ENCODE measurements at places on chromosomes 5 and 9.

GRCh38 chr5:156295431-156295830 is 31.5 kb upstream of the SGCD start:
- DNase-seq: no peak

DNA sequence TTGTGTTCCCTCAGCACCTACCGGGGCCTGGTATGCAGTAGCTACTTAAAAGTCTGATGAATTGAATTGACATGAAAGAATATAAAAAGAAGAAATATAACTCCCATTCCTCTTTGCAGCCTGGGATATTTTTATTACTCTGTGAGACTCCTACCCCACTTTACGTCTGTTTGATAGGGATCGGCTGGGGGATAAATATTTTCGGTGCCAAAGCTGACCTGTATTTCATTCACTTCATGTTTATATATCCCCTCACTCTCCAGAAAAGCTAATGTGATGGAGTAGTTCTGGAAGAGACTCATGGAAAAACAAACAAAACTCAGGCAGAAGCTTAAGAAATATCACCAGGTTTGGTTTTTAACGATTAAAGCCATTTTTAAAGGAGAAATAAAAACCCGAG is 108.2 kb upstream of the TBC1D2 start:
- DNase-seq: no peak

DNA sequence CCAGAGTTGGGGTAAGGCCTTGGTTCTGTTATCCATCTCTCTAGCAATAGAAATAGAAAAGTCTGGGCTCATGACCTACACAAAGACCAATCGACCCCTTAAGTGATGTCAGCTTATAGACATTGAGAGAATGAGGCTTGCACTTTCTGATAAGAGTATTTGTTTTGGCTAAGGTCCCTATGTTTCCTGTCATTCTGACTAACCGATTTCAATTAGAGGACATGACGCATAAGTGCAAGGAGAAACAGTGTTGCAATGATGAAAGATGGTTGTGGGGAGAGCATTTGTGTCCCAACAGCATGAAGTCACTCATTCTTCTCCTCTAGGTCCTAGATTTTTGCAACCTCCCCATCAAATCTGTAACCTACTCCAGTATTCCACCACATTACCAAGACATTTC is 255.1 kb downstream of the MAT2B start:
- no peak for DNase-seq

DNA sequence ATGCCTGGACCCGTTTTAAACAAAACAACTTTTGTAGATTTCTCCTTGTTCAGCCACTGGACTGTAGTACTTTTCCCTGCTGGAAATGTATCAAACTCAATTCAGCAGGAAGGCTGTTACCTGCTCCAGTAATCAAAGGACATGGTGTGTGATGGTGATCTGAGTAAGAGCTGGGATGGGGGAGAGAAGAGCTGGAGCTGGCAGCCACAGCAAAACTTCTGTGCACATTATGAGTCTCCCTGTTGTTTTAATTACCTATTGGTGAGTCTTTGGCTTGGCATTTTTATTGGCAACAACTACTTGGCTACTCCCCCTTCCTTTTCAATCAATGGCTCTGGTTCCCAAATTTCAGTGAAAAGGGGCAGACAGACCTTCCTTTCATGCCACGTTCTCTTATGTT is 9.7 kb downstream of the NREP start:
- DNase-seq: no peak

- no peak for DNase-seq
Observed at GRCh38 chr9:129840034-129840433, 4.8 kb downstream of the USP20 start.

- no peak for DNase-seq
Observed at GRCh38 chr9:124458441-124458840, 8.2 kb downstream of the ADGRD2 start.

GRCh38 chr9:69195668-69196067 is 21.6 kb downstream of the TJP2 start:
- no peak for DNase-seq

DNA sequence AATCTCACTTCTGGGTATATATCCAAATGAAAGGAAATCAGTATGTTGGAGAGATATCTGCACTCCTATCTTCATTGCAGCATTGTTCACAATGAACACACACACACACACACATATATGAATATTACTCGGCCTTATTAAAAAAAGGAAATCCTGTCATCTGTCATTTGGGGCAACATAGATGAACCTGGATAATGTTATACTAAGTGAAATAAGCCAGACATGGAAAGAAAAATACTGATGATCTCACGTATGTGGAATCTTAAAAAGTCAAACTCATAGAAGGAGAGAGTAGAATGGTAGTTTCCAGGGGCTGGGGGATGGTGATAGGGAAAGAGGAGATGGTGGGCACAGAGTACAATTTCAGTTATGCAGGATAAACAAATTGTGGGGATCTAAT is 100.3 kb downstream of the EMB start:
- DNase-seq: no peak
